Stimulated activated naive CD8-positive, alpha-beta T cell treated with anti-CD3 and anti-CD28 coated beads, Interleukin-15, Interleukin-2, amounts not matched to agents 100 U/mL and 50 U/mL, for 24 hours (primary cell): ENCODE measurements at places on chromosomes 7 and 10.

DNA sequence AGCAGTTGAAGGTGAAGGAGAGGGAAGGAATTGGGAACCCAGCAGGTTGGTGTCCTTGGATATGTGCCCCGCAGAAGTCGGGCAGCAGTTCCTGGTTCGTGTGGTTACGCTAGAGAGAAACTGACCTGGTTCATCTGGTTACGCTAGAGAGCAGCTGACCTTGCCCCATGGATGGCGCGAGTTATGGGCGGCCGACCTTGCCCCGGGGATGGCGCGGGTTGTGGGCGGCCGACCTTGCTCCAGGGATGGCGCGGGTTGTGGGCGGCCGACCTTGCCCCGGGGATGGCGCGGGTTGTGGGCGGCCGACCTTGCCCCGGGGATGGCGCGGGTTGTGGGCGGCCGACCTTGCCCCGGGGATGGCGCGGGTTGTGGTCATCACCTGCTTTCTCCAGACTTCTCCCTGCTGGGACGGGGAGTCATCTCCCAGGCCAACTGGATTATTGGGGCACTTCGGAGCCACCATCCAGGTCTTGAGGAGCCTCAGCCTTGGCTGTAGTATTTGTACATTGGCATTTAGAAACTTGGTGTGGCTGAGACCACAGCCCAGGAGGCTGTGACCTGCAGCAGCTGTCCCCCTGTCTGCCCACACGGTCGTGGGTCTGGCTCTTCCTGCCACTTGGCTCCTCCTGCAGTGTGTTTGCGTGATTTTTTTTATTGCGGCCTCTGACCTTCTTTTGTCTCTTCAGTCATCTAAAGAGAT lies 6.1 kb downstream of the GET4 start:
- DNase-seq: no peak

DNA sequence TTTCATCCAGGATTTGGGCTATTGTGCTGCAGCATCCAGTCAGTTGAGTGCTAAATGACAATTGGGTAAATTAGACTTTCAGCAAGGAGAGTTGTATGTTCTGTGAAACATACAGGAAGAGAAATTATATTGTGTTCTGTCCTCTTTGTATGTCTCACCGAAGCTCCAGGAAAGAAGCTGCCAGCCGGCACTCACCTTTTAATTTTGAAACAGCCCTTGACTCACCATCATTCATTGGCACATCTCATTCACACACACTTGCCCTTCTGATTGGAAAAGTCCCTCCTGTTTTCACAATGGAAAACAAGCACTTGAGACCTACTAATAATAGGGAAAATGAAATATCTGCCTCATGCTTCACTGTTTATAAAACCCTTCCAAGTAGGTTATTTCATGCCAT lies 495.6 kb downstream of the RPS24 start:
- DNase-seq: no peak

- DNase-seq: no peak
Observed at GRCh38 chr7:128010391-128011127, 20.7 kb downstream of the LRRC4 start.

DNA sequence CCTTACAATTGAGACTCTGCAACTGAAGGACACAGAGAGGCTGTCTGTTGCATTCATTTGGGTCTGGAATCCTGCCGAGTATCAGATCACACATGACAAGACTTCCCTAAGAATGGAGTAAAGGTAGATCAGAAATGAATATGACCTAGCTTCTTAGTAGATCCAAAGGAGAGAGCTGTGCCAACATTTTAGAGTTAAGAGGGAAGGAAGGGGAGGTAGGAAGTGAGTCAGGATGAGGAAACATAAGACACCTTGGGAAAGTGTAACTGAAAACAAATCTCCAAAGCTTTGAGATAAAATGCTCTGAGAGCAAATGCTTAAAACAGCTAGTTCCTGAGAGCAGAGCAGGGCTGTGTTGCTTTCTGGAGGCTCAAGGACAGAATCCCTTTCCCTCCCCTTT lies 6.1 kb upstream of the SLC25A13 start:
- DNase-seq: no peak

- no peak for DNase-seq
Observed at GRCh38 chr7:19560111-19560883, 148.5 kb downstream of the POLR1F start.

- no peak for DNase-seq
Observed at GRCh38 chr7:90666186-90666585, 70.1 kb downstream of the CDK14 start.

- no peak for DNase-seq
Observed at GRCh38 chr10:91567815-91568214, 65.1 kb downstream of the PPP1R3C start.

DNA sequence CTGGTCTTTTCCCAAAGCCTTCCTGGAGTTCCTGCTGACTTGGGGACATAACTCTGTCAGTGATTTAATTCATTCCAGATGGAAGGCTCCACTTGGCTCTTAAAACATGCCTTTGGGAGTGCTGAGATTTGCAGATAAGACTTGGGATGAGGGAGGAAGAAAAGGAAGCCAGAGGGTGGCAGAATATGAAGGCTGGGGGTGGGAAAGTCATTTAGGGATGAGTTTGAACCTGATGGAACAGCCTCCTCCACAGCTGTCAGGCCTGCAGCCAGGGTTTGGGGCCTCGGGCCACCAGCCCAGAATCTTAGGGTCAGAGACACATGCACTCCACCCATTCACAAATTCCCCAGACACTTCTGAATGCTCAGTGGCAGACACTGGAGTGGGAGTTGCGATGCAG lies 28.4 kb upstream of the EIF5AL1 start:
- no peak for DNase-seq

- no peak for DNase-seq
Observed at GRCh38 chr10:58898854-58899573, 277.4 kb upstream of the PHYHIPL start.

DNA sequence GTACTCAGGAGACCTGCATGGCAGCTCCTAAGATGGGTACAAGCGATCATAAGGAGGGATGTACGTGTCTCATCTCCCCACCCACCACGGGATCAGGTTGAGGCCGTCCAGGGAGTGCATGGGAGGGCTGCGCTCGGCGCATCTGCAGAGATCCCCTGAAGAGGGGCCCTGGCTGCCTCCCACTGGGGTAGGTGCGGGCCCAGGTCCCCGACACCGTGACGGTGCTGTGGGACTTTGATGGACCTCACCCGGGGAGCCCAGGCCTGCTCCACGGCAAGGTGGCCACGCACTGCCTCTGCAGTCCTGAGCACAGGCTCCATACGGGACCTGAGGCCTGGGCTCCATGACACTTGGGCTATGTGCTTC lies 12.7 kb downstream of the GET4 start:
- no peak for DNase-seq

- no peak for DNase-seq
Observed at GRCh38 chr7:22187691-22188348, 169.1 kb downstream of the RAPGEF5 start.

GRCh38 chr10:30186371-30186875 lies 127.0 kb upstream of the JCAD start:
- no peak for DNase-seq

GRCh38 chr10:19877466-19878255 lies 61.4 kb downstream of the PLXDC2 start:
- no peak for DNase-seq

GRCh38 chr10:118908557-118909256 lies 120.8 kb upstream of the NANOS1 start:
- no peak for DNase-seq

DNA sequence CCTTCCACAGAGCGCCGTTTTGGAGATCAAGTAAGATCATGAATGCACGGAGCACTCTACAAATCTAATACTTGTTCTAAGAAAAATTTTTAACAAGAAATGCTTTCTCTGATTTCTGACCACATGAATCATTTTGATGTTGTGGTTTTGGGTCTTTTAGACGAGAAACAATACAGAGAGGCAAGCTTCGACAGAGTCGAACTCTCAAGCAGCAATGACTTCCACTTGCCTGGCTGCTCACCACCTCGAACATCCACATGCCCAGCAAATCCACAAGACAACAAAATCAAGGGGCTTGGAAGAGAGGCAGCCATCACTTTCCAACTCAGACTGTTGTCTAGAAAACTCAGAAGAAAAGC lies 69.4 kb upstream of the GSDME start:
- DNase-seq: no peak

DNA sequence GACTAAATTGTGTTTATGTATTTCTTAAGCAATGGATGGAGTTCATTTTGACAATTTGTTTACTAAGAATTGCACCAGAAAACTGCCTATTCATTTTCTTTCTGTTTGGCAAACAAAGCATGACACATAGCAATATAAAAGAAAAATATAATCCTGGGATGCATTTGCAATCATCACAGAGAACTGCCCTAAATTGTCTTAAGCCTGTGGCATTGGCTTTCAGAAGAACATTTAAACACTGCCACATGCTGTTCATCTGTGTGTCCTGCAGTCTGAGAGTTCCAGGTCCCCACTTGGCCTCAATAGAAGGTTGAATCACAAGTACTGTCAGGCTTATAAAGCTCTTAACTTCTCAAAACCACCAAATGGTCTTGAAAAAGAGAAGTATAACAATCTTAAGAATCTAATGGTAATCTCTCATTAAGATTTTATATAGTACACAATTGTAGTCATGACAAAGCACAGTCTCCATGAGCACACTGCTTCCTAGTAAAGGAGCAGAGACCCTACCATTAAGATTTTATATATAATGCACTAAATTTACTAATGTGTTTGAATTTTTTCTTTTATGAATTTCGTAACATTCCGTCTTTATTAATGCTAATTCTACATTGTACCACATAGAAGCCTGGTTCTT lies 29.9 kb downstream of the RNLS start:
- DNase-seq: peak; percentile 11

DNA sequence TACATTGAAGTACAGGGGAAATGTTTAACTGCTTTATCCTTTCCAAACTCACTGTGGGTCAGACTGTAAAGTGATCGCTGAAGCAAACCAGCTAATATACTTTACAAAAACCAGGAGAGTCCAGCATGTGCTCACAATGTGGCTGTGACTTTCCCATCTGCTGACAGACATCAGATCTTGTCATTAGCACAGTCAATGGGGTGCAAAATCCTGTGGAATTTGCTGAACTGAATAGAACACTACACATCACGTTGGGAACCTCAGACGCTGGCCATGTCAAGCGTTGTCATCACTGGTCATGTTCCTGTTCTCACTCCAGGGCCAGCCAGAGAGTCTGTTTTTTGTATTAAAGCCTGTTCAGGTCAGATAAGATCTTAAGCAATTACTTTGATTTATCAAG lies 83.4 kb downstream of the AGMO start:
- no peak for DNase-seq

DNA sequence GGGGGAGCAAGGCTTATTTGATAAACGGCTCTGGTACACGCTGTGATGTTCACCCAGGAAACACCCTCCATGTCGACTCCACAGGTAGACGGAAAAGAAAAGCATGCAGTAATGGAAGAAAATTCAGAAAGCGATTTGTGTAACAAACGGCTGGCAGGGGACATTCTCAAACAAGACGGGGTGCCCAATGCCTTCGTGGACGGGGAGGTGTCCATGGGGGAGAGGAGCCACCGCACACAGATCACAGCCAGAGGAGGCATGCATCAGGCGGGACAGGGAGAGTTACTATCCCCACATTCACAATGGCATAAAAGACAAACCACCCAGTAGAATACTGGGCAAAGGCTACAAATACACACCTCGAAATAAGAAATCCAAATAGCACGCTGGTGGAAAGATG lies 20.1 kb downstream of the CNPY1 start:
- DNase-seq: no peak

- no peak for DNase-seq
Observed at GRCh38 chr7:47550788-47551470, 31.0 kb downstream of the TNS3 start.

- no peak for DNase-seq
Observed at GRCh38 chr10:55203874-55204273, 402.8 kb upstream of the PCDH15 start.

- DNase-seq: peak; percentile 56
Observed at GRCh38 chr10:61899997-61900828, 1.3 kb upstream of the ARID5B start.

GRCh38 chr10:86046845-86047460 lies 319.6 kb downstream of the GRID1 start:
- DNase-seq: peak; percentile 5

DNA sequence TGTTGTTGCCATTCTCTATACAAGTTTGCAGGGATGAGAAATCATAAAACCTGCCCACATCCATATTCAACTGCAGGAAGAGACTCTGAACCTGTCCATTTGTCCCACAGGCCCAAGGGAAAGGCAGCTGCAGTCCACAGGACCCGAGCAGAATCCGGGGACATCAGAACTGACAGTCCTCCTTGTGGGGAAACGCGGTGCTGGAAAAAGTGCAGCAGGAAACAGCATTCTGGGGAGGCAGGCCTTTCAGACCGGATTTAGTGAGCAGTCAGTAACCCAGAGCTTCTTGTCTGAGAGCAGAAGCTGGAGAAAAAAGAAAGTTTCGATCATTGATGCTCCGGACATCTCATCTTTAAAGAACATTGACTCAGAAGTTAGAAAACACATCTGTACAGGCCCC lies 23.5 kb downstream of the GIMAP8 start:
- DNase-seq: no peak

DNA sequence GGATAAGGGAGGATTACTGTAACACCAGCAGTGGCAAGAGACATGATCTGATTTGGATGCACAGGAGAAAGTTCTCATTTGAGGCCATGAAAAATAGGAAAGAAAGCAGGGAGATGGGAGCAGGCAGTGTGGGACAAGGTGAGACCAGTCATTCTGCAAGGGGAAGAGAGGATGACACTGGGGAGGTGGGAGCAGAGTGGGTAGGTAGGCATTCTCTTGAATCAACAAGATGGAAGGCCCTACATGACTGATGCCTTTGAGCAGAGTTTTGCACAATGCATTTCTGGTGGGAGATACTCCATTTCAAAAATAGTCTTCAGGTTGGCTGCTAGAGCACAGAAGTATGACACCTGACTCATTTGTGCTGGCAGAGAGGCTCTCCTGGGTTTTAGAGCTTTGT lies 10.5 kb downstream of the RPS24 start:
- DNase-seq: no peak

DNA sequence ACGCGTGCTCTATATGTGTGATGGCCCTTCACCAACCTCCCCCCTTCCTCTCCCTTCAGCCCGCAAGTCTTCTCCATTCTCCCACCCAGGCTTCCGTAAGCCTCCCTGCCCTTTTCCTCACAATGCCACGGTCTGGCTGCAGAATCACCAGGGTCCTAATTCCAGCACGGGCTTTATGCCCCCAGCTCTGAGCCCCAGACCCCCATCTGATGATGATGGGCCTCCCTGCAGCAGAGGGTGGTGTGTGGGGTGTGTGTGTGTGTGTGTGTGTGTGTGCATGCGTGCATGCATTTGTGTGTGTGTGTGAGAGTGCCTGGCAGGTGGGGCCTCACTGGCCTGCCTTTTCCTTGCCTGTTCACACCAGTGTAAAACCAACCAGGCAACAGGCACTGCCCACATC lies 109.9 kb downstream of the OAT start:
- DNase-seq: no peak

- no peak for DNase-seq
Observed at GRCh38 chr7:37977243-37977642, 56.8 kb downstream of the EPDR1 start.
